Activated CD4-positive, alpha-beta T cell treated with anti-CD3 and anti-CD28 coated beads for 36 hours (primary cell): ENCODE measurements at places on chromosomes 11 and 22. TPM values are rescaled to one million over a fixed set of nuclear protein-coding genes. Genes with fewer than 3 reads are reported as not detected.

- no peaks in the 10 kb centered on the region for H3K4me1 ChIP-seq
- no peaks in the 10 kb centered on the region for H3K36me3 ChIP-seq
- H3K4me3 ChIP-seq = no peak overlapping the region
- DNase-seq = no peak
- H3K27me3 ChIP-seq = peaks cover 51% of the 10 kb centered on the region
These were observed 71.1 kb downstream of the TTC28 start for GRCh38 chr22:28608546-28608945.

MN1 gene
- total RNA-seq = 0.05 TPM

DNA sequence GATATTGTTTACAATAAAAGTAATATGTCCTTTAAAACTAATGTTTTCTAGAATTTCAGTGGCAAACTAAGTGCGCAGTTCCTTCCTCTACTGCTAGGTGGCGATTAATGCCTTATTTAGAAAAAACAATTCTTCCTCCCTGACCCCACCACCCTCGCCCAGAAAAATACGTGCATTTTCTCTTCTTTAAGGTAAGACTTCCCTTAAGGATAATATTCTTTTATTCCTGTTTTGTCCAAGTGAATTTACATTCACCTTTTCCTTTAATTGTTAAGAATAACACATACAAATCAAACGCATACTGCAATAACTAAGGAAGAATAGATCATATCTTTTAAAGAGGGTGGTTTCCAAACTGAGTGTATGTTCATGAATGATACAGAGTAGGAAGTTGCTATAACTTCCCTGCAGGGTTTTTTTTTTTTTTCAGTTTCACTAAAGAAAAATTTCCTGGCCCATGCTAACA lies 17.0 kb upstream of the PSMA1 start:
- H3K4me1 ChIP-seq = peaks cover 22% of the 10 kb centered on the region
- H3K36me3 ChIP-seq = no peaks in the 10 kb centered on the region
- H3K27ac ChIP-seq = peak overlapping the region; percentile 87
- peak overlapping the region; percentile 59 for H3K4me3 ChIP-seq
- H3K27me3 ChIP-seq = no peaks in the 10 kb centered on the region

CSF2RB gene
- total RNA-seq = 0.30 TPM

KCNJ4 gene
- total RNA-seq = not detected

GRCh38 chr11:76173663-76174062 lies 32.6 kb downstream of the WNT11 start:
- no peaks in the 10 kb centered on the region for H3K36me3 ChIP-seq
- no peaks in the 10 kb centered on the region for H3K27me3 ChIP-seq
- H3K4me1 ChIP-seq = no peaks in the 10 kb centered on the region
- H3K27ac ChIP-seq = no peak overlapping the region
- H3K4me3 ChIP-seq = no peak overlapping the region
- no peak for DNase-seq

TRPM5 gene
- not detected for total RNA-seq
